Head of caudate nucleus (tissue), 42 donors: ENCODE measurements at places on chromosomes 16 and 17.

DNA sequence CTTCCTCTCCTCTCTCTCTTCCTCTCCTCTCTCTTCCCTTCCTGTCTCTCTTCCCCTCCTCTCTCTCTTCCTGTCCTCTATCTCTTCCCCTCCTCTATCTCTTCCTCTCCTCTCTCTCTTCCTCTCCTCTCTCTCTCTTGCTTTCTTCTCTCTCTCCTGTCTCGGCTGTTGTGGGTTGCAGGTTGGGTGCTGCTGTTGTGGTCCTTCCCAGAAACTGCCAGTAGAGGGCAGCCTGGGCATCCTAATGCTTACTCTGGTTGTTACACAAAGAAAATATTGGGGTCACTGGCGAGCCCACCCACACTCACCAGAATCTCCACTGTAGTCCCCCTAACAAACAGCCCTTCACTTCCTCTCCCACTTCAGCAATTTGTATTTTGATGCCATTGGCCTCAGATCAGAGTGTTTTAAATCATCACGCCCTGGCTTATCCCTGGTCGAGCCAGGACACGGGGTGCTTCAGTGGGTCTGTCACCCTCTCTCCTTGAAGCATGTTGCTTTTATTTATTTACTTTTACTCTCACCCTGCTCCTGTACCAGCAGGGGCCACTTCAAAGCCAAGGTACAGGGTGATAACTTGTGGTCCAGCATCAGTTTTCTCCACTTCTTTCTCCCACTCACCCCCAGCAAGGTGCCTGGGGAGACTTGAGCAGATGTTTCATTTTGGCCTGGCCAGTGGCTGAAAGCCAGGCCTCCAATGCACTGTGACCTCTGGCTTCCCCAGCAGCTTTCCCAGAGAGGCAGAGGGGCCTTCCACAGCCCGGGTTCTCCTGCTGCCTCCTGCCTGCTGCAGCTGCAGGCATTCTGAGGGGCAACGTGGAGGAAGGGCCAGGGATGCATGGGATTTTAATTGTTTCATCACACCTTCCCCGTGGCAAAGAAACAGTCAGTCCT lies 4.7 kb upstream of the MMP15 start:
- DNase-seq = peak; percentile 91

GRCh38 chr17:9942885-9943284 lies 37.8 kb upstream of the RCVRN start:
- no peak for DNase-seq

DNA sequence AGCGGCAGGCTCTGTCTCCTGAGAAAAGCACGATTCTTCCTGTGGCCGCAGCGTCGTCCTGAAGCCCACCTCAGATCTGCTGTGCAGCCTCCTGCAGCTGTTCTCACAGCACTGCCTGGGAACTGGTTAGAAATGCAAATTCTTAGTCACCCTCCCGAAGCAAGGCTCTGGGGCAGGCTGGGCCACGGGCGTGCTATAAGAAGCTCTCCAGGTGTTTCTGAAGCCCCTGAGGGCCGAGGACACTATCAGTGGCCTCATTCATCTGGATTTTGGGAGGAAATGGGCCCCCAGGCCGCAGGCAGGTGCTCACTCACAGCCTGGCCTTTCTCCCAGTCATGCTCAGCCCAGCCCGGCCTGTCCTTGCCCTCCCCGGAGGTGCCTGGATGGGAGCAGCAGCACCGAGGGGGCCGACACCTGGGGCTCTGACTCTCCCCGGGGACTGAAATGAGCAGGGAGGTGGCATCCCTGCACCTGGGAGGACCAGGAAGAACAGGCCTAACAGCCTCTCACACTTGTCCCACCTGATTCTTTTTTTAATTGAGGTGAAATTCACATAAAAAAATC lies 10.4 kb upstream of the NLRC3 start:
- DNase-seq = no peak

DNA sequence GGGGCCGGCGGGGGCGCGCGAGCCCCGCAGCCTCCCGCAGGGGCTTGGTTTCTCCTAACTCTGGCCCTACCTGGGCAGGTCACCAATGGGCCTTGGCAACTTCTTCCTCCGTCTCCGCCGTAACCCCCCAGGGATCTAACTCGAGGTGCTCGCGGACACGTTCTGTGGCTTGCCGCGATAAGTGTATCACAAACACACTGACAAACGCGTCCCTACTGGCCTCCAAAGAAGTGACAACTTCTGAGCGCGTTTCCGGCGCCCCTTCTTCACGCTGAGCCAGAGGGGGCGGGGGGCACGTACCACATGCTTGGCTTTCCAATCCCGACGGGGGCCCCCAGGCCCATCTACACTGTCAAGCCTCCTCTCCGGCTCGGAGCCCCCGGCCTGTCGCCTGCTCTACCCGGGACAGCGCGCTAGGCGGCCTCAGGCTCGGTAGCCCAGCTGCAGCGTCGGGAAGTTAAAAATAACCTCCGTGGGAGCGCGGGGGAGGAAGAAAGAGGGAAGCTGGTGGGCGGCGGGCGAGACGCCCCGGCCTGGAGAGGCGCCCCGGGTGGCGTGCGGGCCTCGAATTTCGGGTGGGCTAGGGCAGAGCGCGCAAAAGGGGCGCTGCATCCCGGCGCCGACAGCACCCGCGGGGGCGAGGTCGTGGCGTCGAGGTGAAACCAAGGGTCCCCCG lies 725 bp upstream of the SPHK1 start:
- DNase-seq = peak; percentile 39

DNA sequence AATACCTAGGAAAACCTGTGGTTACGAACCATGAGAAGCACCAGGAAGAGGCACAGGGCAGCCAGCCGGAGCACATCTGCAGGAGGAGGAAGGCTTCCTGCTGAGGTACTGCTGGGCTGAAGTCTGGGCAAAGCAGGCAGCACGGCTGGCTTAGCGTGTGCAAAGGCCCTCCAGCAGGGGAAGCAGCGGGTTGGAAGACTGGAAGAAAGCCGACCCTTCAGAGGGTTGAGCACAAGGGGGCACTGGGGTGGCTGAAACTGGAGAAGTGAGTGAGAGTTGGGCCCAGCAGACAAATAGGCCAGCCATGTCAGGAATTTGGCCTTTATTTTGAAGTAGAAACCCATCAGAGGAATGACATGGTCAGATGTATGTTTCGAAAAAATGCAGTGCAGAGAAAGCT lies 12.1 kb upstream of the HSD3B7 start:
- DNase-seq = no peak

- no peak for DNase-seq
Observed at GRCh38 chr17:70896843-70897242, 727.5 kb downstream of the KCNJ2 start.
